ENCODE measurements at places on chromosomes 1 and 21.

DNA sequence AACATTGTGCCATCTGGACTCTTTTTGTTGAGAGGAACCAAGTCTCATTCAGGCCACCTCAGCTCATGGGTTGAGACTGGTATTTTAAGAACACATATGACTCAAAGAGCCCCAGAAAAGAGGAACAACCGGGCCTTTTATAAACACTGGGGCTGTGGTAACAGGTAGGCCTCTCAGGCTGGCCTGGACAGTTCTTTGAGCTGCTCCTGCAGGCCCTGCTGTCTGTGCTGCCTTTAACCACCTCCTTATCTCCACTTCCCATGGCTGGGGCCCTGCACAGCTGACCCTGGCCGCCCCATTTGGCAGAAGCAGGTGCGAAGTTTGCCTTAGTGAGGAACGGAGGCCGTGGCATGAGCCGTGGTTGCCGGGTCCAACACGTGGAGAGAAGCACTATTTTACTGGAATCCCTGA lies 163.3 kb downstream of the RHOU start:
- no peak for DNase-seq

DNA sequence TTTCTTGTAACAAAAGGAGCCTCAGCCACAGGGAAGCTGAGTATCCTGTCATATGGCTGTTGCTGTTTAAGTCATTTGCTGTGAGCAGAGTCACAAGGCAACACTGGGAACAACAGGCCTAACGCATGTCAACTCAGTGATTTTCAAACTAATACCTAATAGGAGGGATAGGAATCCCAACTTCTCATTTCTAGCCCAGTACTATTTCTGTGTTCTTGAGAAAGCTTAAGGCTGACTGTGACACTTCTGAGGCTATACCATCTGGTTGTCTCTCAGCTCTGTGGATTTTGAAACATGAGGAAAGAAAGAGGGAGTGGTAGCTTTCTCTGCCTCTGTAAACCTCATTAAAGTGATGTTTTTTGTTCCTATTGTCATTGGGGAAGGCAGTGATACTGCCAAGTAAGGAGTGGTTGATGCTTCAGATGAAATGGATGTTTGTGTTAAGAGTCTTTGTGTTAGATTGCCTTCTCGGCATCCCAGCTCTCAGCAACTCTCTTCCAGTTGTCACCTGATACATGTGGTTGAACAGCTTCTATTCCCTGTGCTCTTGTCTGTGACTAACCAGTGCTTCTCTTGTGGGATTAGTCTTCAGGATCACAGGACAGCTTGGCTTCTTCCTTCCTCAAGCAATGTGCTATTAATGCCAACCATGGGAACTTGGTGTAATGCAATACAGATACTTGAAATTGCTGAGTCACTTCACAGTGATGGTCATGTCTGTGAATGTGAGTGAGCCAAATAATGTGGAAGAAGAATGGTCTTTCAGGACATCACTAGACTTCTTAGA lies 166.8 kb upstream of the IVNS1ABP start:
- DNase-seq, result peak; percentile 19

GRCh38 chr1:182599339-182599738 lies 4.8 kb downstream of the RGS16 start:
- no peak for DNase-seq

- DNase-seq, result no peak
These were observed 9.8 kb downstream of the PTPRC start for GRCh38 chr1:198648592-198648991.

- no peak for DNase-seq
These were observed 8.9 kb upstream of the PRKCZ start for GRCh38 chr1:2041305-2041704.

GRCh38 chr1:65791801-65792668 lies 660 bp upstream of the PDE4B start:
- DNase-seq, result no peak

DNA sequence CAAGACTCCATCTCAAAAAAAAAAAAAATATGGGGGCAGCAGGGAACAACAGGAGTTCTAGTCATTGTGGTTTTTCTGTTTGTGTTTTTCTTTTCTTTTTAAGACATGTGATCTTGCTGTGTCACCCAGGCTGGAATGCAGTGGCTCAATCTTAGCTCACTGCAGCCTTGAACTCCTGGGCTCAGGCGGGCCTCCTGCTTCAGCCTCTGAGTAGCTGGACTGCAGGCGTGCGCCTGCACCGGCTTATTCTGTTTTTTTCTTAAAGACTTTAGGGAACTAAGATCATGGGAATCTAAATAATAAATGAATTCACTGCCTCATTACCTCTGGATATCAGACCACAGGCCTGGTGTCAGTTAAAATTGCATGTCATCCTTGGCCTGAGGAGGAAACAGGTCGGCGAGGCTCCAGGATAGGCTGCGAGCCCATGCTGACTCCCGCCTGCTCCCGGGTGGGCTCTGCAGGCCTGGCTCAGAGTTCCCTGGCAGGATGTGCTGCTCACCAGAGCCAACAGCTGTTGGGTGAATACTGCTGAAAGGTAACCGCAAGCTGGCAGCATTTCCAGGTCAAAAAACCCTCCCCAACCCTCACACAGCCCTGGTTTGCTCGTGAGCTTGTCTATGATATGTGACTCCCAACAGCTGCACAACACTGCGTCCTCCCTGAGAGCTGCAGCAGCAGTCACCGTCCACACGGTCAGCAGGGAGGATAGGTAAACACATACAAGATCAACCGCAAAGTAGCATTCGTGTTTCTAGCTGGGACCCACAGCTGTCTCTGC lies 58.1 kb downstream of the SCCPDH start:
- DNase-seq, result peak; percentile 59

GRCh38 chr1:190029441-190029840 lies 448.2 kb downstream of the BRINP3 start:
- DNase-seq, result no peak

GRCh38 chr1:17289721-17290120 lies 18.3 kb upstream of the PADI4 start:
- no peak for DNase-seq

GRCh38 chr1:3360646-3361257 lies 93.7 kb upstream of the ARHGEF16 start:
- no peak for DNase-seq

GRCh38 chr1:20182415-20182814 lies 3.5 kb upstream of the UBXN10 start:
- DNase-seq, result no peak

GRCh38 chr1:220044678-220045355 lies 1.5 kb downstream of the EPRS1 start:
- DNase-seq, result no peak

- DNase-seq, result peak; percentile 55
These were observed 65.8 kb upstream of the PRKACB start for GRCh38 chr1:84078108-84078841.

DNA sequence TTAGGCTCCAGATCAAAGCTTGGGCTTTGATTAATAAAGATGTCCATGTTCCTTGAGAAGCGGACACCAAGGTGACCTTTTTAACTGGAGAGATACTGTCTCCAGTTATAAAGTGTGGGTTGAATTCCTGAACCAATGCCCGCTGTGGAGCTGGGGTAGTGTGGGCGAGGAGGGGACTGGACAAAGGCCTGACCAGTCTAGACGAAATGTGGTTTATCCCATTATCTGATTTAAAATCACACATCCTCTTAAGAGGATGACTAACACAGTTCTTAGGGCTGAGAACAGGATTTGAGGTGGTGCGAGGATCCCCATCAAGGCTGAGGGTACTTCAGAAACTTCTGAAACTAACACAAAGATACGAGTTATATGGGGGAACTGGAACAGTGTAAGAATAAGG lies 84.5 kb upstream of the GCLM start:
- no peak for DNase-seq

- DNase-seq, result peak; percentile 47
These were observed 26.8 kb downstream of the UMODL1 start for GRCh38 chr21:42097860-42098454.

DNA sequence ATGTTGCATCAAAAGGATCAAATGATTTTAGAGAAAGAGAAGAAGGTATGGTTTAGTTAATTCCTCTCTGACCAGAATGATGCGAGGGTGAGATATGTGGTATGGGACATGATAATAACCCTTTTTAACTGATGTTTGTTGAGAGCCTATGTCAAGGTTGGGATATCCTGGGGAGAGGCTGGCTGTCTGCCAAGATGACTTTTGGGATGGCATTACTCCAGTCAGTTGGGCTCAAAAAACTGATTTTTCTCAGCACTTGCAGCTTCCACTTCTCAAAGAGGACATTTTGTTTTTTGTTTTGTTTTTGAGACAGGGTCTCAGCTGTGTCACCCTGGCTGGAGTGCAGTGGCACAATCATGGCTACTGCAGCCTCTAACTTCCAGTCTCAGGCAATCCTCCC lies 17.7 kb upstream of the STX12 start:
- no peak for DNase-seq

DNA sequence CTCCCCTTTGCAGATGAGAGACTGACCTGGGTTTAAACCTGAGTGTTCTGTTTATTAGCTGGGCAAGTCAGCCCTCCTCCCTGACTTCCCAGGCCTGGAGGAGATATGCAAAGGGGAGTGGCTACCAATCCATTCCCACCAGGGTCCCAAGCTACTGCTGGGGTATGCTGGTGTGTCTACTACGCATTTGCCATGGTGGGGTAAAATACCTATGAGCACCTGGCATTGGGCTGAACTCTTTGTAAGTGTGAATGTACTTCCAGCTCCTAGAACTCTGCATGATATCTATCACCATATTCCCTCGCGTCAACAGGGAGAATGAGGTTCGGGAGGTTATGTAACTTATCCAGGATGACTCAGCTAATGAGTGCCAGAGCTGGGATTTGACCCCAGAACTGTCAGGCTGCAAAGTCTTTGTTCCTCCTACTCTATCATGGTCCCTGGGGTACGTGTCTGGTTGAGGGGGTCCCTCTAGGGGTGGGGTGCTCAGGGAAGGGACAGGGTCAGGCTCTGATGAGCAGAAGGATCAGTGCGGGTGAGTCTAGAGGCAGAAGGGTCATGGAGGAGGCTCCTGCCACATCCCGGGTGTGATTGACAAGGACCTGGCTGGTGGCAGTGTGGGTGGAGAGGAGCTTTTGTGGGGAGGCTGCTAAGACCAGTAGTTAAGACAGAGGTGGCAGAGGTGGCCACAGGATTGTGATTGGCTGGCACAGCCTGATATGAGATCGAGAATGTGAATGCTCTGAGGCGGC lies 16.7 kb downstream of the AMPD2 start:
- DNase-seq, result no peak

GRCh38 chr1:66220477-66220876 lies 313.5 kb upstream of the SGIP1 start:
- DNase-seq, result no peak

DNA sequence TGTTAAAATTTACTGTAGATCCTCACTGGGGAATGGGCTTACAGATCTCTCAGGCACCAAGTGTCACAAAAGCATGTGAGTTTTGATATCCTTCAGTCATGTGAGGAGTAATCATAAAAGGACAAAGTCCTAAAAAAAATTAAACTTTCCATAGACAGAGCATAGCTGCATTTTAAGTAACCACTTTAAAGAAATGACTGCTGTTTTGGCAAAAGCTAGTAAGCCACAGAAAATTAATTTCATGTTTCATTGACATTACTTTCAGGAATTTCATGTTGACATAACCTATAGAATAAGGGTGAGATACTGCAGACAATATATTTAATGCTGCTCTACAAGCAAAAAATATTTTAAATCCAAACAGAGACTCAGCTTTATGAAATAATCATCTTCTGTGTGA lies 156.3 kb downstream of the LYPLAL1 start:
- no peak for DNase-seq

DNA sequence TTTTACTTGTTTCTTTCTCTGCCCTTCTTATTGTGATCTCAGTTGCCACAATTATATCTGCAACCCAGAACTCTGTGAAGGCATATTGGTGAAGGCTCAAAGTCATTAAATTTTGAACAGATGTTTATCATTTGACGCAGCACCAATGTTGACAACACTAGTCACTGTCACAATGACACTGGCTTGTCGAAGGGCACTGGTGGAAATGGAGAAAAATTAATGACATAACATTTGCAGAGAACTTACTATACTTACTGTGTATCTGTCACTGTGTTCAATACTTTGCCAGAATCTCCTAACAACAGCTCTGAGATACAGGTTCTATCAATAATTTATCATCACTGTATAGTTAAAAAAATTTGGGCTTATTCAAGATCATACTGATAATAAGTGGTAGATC lies 1213.7 kb downstream of the NCAM2 start:
- no peak for DNase-seq

- no peak for DNase-seq
These were observed 118.7 kb upstream of the ZBTB40 start for GRCh38 chr1:22332795-22333499.

DNA sequence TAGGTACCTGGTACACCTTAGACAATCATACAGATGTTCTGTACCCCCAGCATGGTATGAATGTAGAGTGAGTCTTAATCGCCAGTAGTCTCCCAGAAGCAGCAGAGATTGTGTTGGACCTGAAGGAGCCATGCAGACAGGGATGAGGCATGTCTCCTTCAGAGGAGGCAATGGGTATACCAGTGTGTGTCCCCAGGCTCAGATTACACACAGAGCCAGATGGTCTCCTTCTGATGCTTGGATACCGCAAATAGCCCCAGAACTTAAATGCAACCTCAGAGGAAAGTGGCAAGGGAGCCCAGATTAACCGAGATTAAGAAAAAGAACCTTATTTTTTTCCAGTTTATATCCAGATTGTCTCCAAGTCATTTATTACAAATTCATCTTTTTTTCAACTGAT lies 96.8 kb upstream of the C21orf91 start:
- DNase-seq, result no peak

- no peak for DNase-seq
These were observed 28.0 kb upstream of the PRKAA2 start for GRCh38 chr1:56617141-56617540.

DNA sequence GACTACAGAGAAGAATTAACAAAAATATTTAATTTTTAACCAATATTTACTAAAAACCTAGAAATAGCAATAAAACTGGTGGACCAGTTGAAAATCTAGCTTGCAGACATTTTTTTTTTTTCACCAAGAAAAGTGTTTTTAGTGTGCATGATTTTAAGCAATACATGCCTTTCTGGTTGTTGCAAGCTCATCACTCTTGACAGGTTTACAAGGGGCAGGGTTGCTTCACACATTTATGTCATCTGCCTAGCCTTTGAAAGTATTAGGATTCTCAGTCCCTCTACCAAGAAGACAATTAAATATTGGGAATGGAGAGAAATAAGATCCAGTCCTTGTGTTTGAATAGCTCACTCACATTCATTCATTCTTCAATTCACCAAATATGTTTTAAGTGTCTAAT lies 53.8 kb upstream of the LYPLAL1 start:
- no peak for DNase-seq

- DNase-seq, result no peak
These were observed 35.3 kb downstream of the RGS8 start for GRCh38 chr1:182649041-182649440.

GRCh38 chr21:21232320-21232719 lies 234.1 kb downstream of the NCAM2 start:
- DNase-seq, result peak; percentile 40

Measured in hindlimb muscle (tissue), 1 donor.